ENCODE measurements at places on chromosomes 1 and 21.

DNA sequence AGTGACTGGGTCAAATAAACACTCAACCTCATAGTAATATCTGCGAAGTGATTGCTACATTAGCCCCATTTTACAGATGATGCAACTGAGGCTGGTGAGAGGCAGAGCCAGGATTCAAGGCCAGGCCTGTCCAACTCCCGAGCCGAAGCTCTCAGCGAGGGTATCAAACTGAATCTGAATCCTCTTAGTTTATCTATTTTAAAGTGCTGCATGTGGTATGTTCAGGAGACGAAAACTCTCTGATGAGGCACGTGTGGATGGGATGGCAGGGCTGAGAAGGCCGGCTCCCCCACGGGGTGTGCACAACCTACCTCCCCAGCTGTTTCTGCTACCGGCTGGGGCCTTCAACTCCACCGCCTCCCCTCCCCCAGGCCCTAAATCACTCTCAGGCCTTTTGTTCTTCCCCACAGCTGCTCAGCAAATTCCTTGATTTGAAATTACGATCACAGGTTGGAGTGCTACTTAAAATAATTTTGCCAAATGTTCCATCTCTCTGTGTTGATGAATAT, 171.8 kb downstream of the TOMM20 start:
- DNase-seq: peak; percentile 76

- no peak for DNase-seq
Measured at GRCh38 chr1:199174336-199174735, 535.5 kb downstream of the PTPRC start.

DNA sequence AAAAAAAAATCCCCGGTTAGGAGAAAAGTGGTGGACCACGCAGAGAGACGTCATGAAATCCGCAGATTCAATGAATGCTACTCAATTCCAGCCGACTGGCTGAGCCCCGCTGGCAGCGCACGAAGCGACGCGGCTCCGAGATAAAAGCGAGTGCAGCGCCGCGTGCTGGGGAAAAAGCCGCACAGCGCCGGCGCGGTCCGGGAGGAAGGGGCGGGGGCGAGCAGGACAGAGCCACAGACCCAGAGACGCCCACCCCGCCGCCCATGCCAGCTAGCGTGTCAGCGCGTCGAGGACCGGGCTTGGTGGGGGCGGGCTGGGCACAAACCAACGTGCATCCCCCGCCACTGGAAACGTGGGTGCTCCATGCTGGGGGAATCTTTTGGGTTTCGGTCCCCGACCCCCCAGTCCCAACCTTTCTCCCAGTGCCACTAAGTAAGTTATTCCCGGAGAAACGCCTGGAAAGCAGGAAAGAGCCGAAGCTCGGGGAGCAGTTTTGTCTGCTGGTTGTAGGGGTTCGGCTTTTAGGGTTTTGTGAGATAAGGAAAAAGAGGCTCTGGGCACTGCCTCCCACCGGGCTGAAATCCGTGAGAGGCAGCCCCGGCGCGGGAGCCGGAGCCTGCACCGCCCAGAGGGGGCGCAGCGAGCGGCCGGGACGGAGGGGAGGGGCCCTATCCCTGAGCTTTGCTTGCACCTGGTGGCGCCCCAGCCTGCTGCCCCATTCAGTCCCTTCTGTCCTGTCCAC, at the start of gene KCNJ6:
Gene KCNJ6, minus strand, starts transcription at position 148 of the 742 bp plus-strand sequence. CDS start 75,775 bp downstream, outside the sequence.
- DNase-seq: peak; percentile 83

GRCh38 chr1:1125945-1126344, 10.1 kb upstream of the C1orf159 start:
- no peak for DNase-seq

GRCh38 chr1:181014477-181015250, 8.0 kb downstream of the STX6 start:
- no peak for DNase-seq

DNA sequence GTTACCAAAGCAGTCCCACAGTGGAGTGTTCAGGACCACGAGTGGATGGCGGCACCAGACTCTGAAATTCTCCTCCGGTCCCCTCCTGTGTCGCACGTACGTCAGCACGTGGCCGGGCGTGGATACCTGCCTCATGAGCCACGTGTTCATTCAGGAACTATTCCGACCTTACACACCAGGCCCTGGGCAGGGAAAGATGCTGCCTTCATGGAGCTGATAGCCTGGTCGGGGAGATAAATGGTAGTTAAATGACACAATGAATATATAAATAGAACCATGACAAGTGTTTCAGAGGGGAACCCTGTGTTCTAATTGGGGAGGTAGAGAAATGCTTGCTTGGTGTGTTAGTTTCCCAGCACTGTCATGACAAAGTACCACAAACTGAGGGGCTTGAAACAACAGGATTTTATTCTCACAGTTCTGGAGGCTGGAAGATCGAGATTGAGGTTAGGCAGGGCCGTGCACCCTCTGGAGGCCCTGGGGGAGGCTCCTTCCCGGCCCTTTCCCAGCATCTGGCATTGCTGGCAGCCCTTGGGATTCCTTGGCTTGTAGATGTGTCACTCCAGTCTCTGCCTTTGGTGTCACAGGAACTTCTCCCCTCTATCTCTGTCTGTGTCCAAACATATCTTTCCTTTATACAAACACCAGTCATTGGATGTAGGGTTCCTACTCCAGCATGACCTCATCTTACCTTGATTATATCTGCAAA, 28.9 kb upstream of the GPR137B start:
- DNase-seq: no peak

DNA sequence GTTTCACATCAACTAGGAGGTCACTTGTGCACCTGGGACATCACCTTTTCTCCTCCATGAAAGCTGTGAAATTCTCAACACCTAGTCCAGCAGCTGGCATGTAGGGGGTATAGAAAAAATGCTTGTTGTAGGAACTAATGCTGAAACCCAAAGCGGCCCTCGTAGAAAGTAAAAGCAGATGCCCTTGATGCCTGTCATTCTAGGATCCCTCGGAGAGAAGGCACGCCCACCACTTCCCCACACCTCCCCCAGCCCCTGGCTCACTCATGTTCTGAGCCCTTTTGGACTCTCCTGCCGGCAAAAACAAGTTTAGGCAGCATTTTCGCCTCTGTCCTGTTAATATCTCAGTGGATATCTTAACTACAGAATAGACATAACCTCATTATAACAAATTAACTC, 36.5 kb downstream of the RIPK4 start:
- DNase-seq: no peak

- no peak for DNase-seq
Measured at GRCh38 chr1:61388566-61388965, 306.2 kb downstream of the NFIA start.

- DNase-seq: no peak
Measured at GRCh38 chr1:71023515-71023914, 24.1 kb downstream of the PTGER3 start.

DNA sequence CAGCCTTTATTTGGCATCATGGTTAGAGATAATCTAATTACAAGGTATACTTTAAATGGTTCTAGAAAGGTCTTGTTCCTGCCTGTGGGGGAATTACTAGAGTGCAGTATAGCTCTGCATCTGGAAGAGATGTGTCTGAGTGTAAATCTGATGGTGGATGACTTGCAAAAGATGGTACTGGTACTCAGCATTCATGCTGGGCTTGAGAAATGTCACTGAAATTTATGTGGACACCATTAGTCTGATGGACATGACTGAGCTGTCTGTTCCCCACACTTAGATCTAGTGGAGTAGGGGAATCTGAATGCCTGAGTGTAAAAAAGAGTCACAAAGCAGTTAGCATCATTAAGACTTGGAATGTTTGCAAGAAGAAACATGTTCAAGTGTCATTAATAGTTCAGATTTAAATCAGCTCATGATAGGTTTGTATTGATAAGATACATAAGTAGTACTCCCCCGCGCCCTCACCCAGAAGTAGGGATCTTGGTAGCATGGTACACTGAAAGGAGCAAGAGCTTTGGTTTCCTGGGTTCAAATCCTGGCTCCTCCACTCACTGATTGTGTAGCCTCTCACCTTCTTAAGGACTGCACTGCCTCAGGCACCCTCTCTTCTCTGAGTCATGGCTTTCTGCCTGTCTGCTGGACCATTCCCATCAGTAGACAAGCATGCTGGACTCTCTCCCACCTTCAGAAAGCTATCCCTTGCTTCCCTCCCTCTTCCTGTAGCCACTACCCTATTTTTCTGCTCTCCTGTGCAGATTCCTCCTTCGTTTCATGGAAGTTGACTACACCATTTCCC, 292.9 kb downstream of the NFIA start:
- DNase-seq: no peak

DNA sequence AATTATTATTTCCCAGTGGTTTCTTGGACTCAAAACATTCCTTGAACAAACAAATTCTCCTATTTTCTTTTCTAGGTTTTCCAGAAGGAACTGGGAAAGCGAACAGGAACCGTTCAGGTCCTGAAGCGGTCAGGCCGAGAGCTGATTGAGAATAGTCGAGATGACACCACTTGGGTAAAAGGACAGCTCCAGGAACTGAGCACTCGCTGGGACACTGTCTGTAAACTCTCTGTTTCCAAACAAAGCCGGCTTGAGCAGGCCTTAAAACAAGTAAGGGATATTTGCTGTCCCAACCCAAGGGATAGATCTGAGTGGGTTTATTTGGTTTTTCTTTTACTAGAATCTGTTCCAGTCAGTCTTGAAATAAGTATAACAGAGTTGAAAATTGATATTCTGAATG, 39.4 kb upstream of the BMP8A start:
- DNase-seq: no peak

DNA sequence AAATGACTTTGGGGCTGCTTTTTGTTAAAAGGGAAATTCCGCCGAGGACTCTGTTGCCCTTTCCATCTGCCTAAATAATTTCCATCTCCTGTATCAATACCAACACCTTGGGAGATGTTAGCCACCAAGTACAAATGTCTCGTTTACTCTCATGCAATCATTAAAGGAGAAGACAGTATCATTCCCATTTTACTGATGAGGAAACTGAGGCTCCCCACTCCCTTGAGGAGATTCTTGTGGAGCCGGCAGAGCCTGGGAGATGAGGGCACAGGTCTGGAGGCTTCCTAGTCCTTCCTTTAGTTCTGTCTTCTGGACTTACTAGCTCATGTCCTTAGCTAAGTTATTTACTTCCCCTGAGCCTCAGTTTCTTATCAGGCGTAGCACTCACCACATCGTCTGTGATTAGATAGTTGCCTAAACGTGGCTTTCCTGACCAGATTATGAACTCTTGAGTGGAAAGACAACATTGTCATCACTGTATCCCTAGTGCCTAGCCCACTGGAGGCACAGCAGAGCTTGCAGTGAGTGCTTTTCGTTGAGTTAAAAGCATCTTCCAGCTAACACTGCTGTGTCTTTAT, 81.6 kb downstream of the ADSS2 start:
- DNase-seq: no peak

DNA sequence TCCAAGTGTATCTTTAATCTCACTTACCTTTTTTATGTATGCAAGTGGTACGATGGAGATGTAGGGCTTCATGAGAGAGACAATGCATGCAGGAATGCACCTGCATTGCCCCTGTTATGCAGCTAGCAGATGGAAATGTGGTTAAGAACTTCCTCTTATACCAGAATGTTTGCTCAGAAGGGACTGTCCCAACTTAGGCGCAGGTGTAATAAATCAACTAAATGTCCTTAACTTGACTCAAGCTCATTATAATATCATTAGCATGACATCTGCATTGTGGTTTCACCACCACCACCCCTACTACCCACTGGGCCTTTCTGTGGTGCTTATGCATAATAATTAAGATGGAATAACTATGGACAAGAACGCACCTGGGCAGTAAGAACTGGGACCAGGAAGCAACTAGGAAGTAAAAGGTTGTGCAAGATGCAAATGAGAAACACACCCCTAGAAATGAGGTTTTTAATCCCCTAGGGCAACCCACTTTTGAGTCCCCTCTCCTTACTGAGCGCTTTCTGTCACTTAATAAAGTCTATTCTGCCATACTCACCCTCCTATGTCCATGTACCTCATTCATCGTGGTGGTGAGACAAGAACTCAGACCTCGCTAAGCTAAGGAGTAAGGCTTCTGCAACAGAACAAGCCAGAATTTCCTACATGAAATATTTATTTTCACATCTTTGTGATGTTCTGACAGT, 1103.3 kb upstream of the B3GALT2 start:
- DNase-seq: no peak

GRCh38 chr1:7401814-7402547, 369.1 kb upstream of the VAMP3 start:
- no peak for DNase-seq
